ENCODE measurements at places on chromosomes 3 and 15.

DNA sequence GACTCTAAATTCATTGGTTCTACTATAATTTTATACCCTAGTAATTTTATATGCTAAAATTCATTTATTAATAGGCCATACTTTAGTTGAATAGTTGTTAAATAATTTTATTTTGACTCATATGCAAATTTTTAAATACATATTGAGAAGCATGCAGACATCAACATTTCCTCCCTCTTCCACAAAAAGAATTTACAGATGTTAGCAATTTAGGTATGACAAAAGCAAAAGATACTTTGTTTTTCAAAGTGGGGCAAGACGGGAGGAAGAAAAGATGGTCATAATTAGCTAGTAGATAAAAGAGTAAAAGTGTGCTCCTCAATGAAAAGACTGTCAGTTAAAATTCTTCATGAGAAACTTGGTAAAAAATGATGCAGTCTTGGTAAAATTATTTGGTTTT, 148.9 kb upstream of the TSPAN3 start:
- no peak for DNase-seq

- no peak for DNase-seq
These were observed 126.6 kb upstream of the ADAMTS9 start for GRCh38 chr3:64814351-64814750.

DNA sequence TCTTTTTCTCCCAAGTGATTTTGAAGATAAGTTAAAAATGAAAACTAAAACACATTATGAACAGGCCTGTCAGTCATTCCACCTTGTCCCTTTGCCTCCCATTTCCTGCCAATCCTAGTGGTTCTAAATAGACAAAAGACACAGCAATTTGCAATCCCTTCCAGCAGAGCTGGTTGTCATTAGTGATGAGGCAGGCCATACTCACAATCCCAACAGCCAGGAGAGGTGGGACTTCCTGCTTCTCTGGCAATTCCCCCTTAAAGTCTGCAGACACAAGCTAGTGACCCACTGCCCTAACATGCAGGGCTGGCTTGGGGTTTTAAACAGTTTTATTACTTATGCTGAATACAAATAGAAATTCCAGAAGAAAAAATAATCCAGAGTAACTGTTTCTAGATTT, 38.4 kb upstream of the RBP1 start:
- no peak for DNase-seq

DNA sequence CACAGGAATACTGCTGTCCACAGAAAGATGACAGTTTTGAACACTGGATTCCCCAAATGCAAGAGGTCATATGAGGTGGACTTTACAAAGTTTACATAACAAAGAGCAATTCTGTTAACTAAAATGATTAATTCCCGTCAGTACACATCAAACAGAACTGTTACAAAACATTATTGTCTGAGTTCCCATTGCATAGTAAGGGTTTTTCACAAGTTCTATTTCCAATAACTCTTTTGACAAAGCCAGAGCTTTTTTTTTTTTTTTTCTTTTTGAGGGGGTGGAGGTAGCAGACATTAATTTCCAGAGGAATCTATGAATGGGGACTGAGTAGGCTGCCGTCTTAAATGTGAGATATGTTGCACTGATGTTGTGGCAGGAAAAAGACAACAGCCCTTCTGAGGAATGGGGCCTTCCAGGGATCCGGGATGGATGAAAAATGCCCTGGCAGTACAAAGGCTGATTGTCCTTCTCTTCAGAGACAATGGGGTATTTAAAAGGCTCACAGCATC, 178.1 kb upstream of the KBTBD8 start:
- DNase-seq: no peak

DNA sequence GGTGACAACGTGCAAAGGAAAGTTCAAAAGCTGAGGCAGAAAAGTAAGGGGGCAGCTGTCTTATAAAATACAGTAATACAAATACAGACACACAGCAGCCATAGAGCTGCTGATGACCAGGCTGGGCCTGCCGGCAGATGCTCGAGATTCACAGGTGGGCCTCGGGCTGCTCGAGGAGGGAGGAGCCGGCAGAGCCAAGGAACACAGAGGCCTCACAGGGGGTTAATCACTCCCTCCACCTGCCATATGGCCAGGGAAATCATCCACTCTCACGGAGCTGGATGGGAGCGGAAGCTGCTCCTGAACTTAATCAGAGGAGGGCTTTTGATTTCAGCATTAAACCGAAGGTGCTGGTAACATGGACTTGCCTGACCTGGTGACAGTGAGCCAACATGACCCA, 29.6 kb upstream of the MGLL start:
- no peak for DNase-seq

DNA sequence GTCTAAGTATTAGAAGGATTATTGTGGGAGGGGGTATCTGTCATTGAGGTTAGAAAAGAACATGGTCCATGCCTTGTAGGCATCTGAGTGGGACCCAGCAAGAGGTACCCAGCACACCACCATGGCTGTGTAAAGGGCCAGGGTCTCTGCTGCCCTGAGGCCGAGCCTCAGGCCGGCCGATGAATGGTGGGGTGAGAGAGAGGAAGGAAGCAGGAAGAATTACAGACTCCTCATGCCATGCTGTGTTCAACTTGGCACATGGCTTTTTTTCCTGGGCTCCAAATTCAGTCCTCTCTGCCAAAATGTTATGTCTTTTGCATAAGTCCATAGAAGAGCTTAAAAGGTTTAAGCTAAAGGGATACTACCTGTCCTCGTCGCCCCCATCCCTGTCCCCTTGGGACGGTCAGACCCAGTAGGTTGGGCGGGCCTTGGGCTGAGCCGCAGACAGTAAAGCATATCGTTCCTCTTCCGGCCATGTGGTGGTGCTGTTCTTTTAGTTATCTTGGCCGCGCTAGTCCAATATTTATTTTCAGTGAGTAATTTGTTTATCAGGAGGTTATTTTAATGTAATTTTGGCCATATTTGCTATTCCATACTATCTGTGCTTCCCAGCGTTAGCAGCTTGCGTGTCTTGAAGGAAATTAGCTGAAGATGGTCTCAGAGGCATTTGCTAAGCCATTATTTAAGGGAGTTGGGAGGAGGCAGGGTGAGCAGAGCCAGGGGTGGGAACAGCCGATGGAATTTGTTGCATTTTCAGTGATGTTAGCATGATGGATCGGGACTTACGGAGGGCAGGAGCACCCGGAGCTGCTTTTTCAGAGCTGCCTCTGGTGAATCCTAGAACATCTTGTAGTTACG, 152.4 kb downstream of the AGBL1 start:
- DNase-seq: no peak

DNA sequence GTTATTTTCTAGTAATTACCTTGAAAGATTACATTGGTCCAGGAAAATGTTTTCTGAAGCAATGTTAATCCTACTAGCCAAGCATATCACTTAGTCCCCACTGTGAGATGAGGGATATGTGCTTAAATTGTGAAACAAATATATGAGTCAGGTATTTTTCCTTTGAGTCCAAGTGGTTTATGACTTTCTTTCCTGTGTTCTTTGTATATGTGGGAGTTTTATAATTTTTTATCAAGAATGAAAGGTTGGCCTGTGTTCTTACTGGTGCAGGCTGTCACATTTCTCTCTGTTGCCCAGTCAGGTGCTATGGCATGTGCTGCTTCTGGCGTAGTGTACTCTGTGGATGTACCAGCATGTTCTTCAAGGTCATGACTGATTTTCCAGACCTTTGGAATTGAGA, 147.4 kb downstream of the CMSS1 start:
- no peak for DNase-seq

- no peak for DNase-seq
These were observed 22.1 kb downstream of the H1-8 start for GRCh38 chr3:129564981-129565644.

DNA sequence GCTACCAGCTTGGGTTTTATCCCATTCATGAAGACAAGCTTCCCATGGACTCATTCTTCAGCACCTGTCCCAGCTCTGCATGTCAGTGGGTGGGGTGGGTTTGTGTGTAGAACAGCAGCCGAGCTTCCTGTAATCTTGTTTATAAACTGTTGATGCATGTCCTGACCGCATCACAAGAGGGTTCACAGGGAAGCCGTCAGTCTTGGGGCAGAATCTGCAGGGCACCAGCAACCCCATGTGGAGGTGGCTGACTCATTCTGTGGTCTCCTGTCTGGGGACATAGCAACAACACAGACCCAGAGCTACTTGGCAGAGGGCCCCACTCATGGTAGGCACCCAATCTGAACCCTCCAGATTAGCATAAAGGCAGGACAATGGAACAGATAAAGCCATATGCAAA, 35.6 kb downstream of the DAPK2 start:
- peak; percentile 82 for DNase-seq

GRCh38 chr3:139117883-139118760, 73.4 kb upstream of the PRR23C start:
- DNase-seq: no peak

DNA sequence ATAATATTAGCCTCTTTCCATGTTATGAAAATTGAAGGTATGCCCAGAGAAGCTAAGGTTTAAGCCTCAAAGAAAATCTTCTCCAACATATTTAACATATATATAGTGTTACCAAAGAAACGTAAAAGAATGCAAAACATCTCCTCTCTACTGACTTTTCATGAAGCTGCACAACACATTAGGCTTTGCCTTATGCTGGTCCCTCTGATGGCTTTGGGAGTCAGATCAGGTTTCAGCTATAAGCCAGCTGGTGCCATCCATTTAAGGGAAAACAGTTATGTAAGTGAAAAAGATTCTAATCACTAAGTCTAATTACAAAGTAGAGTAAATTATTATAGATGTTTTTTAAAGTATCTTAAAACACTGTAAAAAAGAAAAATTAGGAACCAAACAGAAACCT, 410.5 kb downstream of the LSAMP start:
- DNase-seq: no peak

DNA sequence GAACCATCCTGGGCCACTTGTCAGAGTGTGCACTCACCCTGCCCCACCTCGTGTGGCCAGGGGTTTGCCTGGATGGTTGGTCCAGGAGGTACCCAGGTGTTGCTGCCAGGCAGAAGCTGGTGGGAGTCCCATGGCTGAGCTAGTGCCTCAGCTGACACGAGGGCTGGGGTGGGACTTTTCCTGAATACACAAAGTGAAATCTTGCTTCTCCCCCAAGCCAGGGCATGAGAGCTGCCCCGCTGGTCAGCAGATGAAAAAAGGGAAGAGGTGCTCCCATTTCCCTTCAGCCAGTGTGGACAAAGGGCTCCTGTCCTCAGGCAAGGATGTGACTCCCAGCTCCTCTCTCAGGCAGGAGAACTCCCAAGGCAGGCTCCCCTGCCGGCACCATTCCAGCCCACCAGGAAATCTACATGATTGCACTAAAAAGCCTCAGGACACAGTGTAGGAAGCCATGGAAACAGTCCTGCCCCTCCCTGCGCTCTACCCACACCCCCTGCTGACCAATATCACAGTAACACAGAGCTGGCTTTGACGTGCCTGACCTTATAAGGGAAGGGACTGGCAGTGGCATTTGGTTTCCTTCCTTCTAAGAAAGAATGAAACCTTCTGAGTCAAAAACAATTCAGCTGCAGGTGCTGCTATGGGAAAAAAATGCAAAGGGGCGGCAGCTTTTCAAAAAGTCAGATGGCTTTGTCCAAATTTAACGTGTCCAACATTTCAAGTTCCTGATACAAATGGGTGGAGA, 33.9 kb downstream of the MYO5C start:
- peak; percentile 19 for DNase-seq

- no peak for DNase-seq
These were observed 69.4 kb downstream of the MEF2A start for GRCh38 chr15:99635145-99635544.

GRCh38 chr15:101068523-101068960, 149.4 kb downstream of the LRRK1 start:
- DNase-seq: no peak

DNA sequence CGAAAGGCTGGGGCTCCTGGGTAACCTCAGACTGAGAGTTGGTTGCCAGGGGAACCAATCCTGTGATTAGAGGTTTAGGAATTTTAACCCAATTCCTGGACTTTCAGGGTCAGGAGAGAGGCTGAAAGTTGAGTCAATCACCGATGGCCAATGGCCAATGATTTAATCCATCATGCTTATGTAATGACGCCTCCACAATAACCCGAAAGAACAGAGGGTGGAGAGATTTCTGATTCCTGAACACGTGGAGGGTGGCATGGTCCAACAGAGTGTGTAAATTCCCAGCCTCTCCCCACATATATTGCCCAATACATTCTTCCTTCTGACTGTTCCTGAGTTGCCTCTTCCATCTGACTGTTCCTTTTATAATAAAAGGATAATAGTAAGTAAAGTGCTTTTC, 137.2 kb upstream of the CBLB start:
- no peak for DNase-seq

GRCh38 chr3:143151004-143151731, 31.6 kb downstream of the CHST2 start:
- no peak for DNase-seq

DNA sequence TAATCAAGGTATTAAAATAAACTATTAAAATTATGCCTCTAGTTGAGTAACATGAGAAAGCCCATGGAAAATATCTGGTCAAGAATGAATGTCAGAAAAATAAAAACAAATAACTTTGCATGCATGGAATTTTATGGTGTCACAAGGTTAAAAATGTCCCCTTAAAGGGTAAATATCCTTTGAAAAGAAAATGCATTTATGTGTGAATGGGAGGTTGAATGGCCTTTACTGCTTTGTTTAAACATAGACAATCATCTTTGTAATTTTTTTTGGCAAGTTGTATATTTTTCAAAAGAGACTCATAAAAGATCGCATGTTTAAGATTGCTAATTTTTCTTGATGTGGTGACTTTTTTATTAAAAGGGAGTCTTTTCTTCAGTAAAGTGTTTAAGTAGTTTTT, 564.2 kb downstream of the NR2F2 start:
- DNase-seq: no peak

- DNase-seq: no peak
These were observed 77.8 kb upstream of the LPP start for GRCh38 chr3:188076176-188076575.

DNA sequence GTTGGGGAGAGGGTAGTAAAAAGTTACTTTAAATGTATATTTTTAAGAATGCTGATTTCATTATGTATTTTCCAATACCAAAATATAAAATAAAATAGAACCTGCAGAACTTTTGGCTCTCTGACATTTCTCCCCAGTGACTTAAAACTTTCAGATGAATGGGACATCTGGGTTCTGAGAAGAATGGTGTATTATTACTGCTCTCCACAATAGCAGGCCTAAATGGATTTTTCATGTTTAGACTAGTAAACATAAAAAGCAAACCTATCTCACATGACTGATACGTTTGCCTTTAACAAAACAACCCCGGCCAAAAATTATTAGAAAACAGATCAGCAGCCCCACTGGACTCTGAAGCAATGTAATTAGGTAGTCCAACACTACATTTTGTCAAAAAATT, 73.8 kb downstream of the FHIT start:
- DNase-seq: no peak

- DNase-seq: no peak
These were observed 1.0 kb upstream of the CD200R1L start for GRCh38 chr3:112847692-112848091.

GRCh38 chr3:7447197-7447769, 586.4 kb downstream of the GRM7 start:
- DNase-seq: no peak

DNA sequence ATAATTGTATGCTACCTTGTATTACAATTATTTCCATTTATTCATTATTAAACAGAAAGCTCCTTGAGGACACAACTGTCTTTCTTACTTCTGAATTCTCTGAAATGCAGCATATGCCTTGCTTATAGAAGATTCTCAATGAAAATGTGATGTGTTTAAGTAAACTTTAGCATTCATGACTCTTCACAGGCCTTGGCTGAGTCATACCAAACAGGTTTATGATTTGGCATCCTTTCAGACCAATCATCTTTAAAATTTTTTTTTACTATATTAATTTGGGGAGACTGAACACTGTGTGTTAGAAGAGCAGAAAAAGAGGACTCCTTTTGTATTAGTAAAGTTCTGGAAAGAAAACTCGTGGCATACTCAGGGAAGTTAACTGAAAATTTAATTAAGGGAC, 6.4 kb upstream of the GALK2 start:
- no peak for DNase-seq

Data from activated gamma-delta T cell treated with anti-CD3 and anti-CD28 coated beads, Interleukin-2, amount 50 U/mL, for 16 hours (primary cell).